Neural crest cell (in vitro differentiated cells): ENCODE measurements at places on chromosomes 6 and 20.
A peak's percentile ranks its signal among the peaks of the same experiment; 100 is the strongest.

DNA sequence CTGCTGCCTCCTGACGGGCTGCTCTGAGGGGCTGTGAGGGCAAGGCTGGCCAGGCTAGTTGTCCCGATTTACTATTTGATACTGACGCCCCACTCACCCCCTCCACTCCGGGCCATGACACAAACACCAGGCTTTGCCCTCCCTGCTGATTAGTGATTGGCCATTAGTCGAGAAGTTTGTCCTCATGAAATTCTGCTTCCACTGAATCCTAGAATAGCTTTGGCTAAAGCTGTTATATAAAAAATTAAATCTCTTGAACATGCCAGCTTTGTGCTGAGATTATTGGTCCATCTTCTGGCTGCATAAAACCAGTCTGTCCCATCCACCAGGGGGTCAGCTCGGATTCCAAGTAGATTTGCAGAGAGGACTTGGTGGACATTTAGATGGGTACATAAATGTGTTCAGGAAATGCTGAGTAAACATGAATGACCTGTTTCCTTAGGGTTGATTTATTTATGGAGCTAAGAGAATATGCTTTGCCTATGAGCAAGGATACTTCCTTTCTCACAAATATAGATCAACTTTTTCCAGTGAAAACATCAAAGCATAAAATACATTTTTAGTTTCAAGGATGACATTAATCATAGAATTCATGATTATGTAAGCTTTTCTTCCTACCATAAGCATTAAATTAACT lies at the start of gene GABRR2:
Gene GABRR2 (minus strand): TSS at position 51 of the 637 bp plus-strand sequence. CDS start 134 bp downstream, outside the sequence.
- no peak for DNase-seq

- DNase-seq: no peak
Measured at GRCh38 chr6:83307849-83308248, 114.7 kb downstream of the RWDD2A start.

GRCh38 chr6:85126485-85127167 lies 323.3 kb upstream of the NT5E start:
- peak; percentile 43 for DNase-seq

GRCh38 chr6:12049165-12049564 lies 37.1 kb downstream of the HIVEP1 start:
- DNase-seq: no peak

DNA sequence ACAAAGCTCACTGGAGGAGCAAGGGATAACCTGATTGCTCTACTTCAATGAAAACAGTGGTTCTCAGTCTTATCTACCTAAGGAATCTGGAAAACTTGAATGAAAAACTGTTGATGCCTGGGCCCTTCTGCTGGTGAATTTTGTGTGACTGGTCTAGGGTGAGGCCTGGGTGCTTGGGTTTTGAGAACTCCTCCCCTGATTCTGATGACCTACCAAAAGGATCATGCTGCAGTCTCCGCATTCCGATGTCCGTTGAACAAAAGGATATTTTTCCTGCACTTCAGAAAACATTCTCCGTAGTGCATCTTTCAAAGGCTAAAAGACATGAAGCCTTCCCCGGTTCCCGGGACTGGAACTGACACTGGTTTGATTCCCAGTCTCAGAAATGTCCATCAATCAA lies 157.9 kb downstream of the SYNDIG1 start:
- DNase-seq: no peak

DNA sequence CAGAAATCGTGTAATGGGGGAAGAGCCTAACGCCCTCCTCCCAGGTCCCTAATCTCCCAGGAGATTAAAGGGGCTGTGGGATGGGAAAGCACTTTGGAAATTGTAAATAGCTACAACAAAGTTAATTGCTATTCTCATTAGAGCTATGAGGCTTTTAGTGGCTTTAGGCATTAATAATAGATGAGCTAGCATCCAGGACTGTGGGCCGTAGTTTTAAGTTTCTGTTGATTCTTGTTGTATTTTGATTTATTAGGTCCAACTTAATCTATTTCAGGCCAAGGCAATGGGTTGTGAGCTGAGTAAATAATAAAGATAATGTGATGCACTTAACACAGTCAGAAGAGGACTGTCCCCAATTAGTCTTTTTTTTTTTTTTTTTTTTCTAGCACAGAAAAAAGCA lies 67.7 kb downstream of the ANKRD6 start:
- no peak for DNase-seq

- DNase-seq: peak; percentile 50
Measured at GRCh38 chr6:151014404-151015100, 149.1 kb downstream of the MTHFD1L start.

- no peak for DNase-seq
Measured at GRCh38 chr6:111534231-111534751, 51.3 kb upstream of the REV3L start.

GRCh38 chr20:21258411-21258810 lies 44.7 kb upstream of the XRN2 start:
- no peak for DNase-seq

DNA sequence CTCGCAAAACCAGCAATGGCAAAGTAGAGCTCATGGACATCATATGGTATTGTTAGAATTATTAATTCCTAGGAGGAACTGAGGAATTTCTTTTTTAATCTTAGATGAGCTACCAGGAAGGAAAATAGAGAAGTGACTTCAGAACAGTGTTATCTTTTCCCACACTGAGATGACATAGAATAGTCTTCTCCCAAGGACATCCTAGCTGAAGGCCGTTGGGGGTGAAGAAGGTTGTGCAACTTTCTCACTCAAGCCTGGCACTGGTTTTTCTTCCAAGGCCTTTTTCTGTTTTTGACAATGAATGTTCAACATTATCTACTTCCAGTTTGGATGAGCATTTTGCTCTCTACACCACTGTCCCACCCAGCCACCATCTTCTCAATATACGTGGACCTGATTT lies 35.8 kb upstream of the MAS1 start:
- no peak for DNase-seq

GRCh38 chr6:166747644-166748595 lies 120.9 kb upstream of the RPS6KA2 start:
- DNase-seq: no peak

DNA sequence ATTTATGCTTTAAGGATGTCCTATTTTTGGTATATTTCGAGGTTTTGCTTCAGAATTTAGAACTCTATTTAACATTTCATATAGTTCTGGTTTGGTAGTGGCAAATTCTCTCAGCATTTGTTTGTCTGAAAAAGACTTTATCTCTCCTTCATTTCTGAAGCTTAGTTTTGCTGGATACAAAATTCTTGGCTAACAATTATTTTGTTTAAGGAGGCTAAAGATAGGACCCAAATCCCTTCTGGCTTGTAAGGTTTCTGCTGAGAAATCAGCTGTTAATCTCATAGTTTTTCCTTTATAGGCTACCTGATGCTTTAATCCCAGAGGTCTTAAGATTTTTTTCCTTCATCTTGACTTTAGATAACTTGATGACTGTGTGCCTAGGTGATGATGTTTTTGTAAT lies 162.7 kb upstream of the B3GAT2 start:
- DNase-seq: no peak

GRCh38 chr6:63353286-63353630 lies 33.5 kb upstream of the LGSN start:
- no peak for DNase-seq

- DNase-seq: peak; percentile 22
Measured at GRCh38 chr6:44073612-44074438, 53.4 kb downstream of the MRPL14 start.

- DNase-seq: no peak
Measured at GRCh38 chr6:119978274-119978889, 628.8 kb upstream of the MAN1A1 start.

DNA sequence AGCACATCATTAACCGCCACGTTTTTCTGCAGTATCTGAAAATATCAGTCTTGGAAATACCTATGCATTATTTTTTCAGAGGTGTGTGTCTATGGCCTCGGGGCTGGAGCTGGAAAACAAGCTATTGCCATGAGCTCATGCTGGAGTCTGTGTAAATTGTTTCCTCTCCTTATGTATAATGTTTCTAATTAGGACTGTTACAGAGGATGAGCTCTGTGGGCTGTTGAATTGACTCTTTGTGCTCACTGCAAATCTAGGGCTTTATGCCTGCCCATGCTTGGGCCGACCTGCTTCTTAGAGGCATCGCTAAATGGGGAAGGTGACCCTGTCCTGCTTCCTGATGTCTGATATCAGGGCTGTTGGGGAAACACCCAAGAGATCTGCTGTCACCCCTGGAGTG lies 80.8 kb upstream of the SLC22A16 start:
- no peak for DNase-seq

- DNase-seq: no peak
Measured at GRCh38 chr20:44997171-44997570, 30.9 kb downstream of the STK4 start.

- no peak for DNase-seq
Measured at GRCh38 chr6:149897855-149898744, at the start of gene RAET1E. Gene RAET1E, minus strand, starts transcription at chr6:149898113. Its CDS starts 7,212 bp downstream, at chr6:149890901.

- no peak for DNase-seq
Measured at GRCh38 chr6:167974640-167975344, 22.7 kb upstream of the KIF25 start.

DNA sequence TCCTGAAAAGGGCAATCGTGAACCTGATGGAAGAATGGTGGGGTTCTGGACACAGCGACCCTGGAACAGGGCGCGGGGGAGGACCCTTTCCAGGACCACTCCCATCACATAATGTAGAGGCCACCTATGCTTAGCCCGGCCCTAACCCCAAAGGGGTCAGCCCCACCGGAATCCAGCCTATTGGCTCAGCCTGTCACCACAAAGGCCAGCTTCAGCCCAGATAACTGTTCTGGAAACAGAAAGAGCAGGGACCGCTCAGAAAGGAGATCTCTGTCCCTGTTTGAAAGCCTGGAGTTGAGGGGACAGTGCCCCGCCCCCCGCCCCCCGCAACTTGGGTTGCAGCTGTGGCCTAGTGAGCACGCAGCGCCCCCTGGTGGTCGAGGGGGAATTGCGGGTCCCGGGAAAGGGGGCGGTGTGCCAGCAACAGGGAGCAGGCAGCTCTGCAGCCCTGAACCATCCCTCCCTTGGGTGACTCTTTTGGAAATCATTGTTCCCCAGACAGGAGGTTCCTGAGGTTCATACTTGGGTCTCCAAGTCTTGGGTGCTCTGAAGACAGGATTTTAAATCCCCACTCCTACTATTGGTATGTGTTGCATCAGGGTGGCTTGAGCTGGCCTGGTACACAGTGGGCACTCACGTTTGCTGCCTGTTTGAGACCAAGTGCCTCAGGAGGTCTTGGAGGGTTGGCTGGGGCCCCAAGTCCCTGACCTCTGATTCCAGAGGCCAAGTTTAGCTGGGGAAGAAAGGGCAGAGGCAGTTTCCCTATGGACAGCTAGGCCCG lies 1.5 kb downstream of the SIGLEC1 start:
- DNase-seq: peak; percentile 90

GRCh38 chr20:14757728-14758127 lies 420.3 kb upstream of the FLRT3 start:
- DNase-seq: no peak

DNA sequence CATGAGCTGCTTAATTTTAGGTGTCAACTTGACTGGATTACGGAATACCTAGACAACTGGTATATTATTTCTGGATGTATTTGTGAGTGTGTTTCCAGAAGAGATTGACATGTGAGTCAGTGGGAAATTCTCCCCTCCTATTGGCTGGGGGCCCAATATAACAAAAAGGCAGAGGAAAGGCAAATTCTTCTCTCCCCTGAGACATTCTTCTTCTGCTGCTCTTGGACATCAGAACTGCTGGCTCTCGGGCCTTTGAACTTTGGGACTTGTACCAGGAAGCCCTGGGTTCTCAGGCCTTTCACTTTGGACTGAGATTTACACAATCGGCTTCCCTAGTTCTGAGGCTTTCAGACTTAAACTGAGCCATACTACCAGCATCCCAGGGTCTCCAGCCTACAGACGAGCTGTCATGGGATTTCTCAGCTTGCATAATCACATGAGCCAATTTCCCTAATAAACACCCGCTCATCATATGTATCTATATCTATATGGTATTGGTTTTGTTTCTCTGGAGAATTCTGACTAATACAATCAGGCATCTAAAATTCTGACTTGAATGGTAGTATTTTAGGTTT lies 7.6 kb upstream of the BTN3A3 start:
- DNase-seq: no peak

DNA sequence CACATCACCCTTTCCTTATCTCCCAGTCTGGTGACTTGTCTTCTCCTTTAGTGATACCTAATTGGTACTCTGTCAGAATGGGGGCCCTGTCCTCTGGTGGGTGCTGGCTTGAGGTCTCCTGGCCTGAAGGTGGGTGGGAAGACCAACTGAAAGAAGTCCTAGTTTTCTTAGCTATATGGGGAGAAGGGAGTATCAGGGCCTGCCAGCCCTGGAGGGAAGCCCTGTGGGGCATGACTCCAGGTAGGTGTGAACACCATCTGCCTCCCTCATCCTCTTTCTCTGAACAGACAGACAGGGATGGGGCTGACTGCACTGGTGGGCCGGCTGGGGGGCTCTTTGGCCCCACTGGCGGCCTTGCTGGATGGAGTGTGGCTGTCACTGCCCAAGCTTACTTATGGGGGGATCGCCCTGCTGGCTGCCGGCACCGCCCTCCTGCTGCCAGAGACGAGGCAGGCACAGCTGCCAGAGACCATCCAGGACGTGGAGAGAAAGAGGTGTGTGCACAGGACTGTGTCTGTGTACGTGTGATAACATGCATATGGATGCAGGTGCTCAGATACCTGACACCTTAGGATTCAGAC lies 4.8 kb downstream of the CRIP3 start:
- no peak for DNase-seq

DNA sequence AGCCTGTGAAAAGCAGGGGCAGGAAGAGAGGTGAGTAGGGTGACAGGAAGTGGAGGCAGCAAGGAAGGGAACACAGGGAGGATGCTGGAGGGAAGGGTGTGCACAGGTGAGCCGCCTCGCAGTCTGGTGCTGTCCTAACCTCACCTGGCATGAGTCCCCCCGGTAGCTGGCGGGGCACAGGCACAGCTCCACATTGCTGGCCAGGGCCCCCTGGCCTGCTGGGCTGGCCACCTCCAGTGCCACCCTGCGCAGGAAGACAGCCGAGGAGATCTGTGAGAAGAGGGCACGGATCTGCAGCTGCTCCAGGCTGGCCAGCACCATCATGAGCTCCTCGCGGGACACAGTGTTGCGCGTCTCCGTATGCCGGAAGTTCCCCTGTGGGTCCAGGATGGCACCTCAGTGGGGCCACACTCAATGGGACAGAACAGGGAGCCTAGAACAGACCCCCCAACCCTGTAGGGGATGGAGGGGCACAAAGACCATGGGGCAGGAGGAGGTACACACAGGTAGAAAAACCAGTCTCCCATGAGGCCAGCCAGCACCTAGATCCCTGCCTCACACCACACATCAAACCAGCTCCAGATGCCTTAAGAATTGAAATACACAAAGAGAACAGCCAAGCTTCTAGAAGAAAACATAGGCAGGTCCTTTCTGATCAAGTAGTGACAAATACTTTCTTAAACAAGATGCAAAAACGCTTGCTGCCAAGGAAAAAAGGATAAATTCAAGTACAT lies 22.5 kb downstream of the ADRM1 start:
- no peak for DNase-seq
